ENCODE measurements at places on chromosomes 13 and 19.

DNA sequence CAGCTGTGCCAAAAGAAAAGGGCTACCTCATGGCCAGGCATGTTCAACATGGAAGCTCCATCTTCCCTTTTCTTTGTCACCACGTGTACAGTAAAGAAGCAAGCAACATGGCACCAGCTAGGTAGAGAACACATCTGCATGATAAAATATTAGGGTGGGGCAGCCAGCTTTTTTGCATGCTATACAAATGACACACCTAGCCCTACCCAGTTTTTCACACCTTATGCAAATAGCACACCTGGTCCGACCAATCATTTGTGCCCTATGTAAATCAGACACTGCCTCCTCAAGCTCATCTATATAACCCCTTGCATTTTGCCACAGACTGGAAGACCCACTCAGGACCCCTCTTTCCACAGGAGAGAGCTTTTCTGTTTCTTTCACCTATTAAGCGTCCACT, 85.5 kb downstream of the STOML3 start:
- DNase-seq, result no peak

- no peak for DNase-seq
Observed at GRCh38 chr13:21219036-21219381, 42.6 kb downstream of the MRPL57 start.

DNA sequence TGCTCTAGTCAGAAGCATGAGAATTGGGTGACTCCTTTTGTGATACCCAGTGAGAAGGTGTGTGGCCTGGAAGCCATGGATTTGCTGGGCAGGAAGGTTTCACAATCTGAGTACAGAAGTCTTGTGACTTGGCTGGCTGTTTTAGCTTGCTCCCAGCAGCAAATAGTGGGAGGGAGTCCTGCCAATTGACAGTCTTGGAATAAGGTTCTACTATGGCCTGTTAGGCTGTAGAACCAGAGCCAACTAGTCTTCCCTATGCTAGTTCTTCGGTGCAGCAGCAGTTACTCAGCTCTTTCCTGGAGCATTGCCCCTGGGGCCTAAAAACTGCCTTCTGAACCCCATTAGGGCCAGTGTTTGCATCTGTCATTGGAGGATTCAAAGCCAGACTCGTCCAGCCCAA, 1935.4 kb upstream of the PCDH20 start:
- DNase-seq, result no peak

DNA sequence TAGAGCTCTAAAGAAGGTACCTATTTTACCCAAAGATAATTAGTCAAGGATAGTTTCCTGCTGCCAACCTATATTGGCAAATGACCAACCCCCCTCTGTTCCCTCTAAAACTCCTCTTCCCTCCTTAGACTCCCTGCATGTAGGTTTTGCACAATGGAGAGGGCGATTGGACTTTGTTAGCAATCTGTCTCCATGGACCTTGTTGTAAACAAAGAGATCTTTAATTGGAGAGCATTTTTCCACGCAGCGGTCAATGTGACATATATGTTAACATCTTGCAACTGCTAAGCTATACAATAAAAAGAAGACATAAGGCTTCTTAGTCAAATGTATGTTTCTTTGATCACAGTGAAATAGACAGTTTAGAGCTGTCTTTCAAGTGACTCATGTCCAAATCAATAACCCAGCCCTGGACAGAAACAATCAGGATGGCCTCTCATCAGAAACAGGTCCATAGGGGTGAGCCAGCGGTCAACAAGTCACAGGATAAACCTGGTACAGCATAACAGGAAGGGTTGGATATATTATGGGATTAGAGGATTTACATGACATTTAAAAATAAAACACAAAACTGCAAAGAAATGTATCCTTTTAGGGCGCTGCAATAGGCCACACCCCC, 69.7 kb upstream of the UBL3 start:
- DNase-seq, result no peak
